NCI-H1105 (cell line): ENCODE measurements at places on chromosomes 3 and 15.
A peak's percentile ranks its signal among the peaks of the same experiment; 100 is the strongest.

GRCh38 chr3:62125380-62125779 is 248.0 kb downstream of the FEZF2 start:
- no peak for DNase-seq

DNA sequence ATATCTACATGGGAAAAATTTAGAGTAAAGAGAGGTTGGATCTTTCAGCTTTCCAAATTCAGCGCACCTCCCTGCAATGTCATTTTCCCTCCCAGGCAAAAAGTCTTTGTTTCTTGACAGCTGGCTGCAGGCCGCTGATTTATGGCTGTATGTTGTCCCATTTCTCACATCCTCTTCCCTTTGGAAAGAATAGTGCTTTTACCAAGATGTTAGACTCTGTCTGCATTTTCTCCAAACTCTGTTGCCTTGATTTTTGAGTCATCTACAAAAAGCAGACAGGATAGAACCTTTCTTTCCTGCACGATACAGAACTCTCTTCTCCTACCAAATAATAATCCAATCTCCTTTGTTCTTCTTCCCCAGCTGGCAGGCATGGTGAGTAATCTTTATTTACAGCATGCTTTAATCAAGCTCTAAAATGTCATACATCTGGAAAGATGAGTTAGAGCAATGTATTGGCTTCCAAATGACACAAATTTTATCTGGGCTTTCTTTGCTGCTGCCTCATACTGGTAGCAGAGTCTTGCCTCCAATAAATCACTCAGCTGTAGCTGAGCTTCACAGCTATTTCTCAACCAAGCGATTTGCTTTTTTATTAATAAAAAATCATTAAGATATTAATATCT is 101.9 kb downstream of the PIK3R4 start:
- DNase-seq, result no peak

- DNase-seq, result no peak
These were observed 72.1 kb downstream of the SFMBT1 start for GRCh38 chr3:52973806-52974205.

- no peak for DNase-seq
These were observed 11.6 kb downstream of the LPP start for GRCh38 chr3:188165596-188165995.

GRCh38 chr3:99509224-99509623 is 129.2 kb upstream of the COL8A1 start:
- DNase-seq, result no peak

DNA sequence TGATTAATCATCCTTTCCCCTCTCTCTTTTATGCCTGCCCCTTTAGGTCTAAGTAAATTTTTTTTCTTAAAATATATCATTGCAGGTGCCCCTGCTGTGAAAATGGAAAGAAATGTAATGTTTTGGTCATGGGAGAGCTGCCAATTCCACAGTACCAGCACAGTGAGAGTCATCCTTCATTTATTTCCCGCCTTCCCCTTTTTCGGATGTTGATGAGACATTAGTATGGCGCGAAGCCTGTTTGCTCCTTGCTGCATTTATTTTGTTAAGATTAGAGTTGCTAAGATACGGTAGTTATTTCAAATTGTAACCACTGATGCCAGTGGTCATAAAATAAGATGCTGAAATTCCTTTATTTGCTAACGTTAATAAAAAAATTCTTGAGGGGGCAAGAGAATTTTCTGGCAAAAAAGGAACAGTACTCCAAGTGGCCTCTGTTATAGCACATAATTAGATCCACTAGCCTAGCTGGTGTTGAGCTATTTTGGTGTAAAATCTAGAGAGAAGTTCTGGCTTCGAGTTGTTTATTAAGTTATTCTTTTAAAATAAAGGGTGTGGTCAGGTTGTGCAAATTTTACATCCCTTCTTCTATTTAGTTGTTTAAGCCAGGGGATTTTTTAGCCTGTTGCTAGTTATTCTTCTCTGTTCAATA is 62.8 kb downstream of the MDFIC2 start:
- no peak for DNase-seq

DNA sequence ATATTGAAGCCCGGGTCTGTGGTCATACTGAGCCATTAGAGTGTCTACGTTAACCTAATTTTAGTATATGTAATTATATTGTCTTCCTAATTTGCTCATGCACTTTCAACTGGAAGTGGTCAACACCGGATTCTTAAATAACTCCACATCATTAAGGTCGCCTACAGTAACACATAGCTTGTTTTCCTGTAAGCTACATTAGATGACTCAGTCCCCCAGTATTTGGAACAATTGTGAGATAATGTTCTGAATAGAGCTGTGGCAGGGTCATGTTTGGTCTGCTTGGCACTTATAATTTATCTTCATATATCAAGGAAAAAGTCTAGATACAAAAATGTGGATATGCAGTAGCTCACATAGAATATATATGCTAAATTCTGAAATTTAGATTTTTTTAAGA is 486.2 kb downstream of the IGSF11 start:
- no peak for DNase-seq

GRCh38 chr3:120673116-120673515 is 8.9 kb downstream of the HGD start:
- no peak for DNase-seq

DNA sequence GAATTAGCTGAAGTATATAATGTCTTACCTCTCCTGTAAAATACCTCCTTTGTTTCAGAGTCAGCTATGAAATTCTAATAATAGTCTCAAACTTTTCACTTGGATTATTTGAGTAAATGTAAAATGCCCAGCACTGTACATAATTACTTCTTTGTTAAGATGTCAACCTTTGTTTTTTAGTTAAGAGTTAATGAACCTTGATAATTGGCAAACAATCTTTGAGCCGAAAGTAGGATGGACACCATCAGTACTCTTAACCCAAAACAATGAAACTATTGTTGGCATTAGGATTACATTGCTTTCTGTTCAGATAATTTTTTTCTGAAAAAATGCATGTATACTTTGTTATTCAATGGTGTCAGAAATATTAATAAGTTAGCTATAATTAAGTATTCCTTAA is 3.0 kb upstream of the NECTIN3 start:
- no peak for DNase-seq

GRCh38 chr3:52246728-52247408 is 1.3 kb downstream of the PPM1M start:
- DNase-seq, result no peak

DNA sequence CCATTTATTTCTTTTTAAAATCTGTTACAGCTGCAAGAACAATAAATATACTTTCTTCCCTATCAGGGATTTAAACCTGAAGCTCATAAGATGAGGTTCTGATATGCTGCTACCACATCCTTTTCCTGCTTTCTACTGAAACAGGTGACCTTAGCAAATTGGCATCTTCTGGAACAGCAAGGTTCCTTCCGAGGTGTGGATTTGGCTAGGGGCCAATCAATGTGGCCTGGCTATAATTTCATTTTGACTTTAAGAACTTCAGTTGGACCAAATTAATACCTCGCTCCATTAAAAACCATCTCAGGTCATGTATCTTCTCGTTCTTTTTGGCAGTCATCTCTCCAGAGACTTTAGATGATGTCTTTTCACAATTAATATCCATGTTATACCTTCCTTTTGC is 53.4 kb upstream of the C3orf80 start:
- no peak for DNase-seq

- no peak for DNase-seq
These were observed 13.7 kb downstream of the ACSBG1 start for GRCh38 chr15:78220713-78221112.

- no peak for DNase-seq
These were observed 129.1 kb downstream of the WNT7A start for GRCh38 chr3:13750731-13751130.

DNA sequence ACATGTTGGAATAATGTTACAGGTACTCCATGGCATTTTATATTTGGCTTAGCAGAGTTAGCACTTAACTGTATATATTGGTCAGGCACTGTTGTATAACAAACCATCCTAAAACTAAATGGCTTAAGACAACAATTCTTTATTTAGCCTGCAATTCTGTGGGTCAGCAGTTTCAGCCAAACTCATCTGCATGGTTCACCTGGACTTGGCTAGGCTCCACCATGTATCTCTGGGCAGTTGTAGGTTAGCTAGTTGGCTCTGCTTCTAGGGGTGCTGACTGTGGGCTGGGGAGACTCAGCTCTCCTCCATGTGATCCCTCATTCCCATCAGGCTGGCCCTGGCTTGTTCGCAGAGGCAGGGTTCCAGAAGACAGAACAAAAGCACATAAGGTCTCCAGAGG is 34.4 kb downstream of the RARB start:
- no peak for DNase-seq

- no peak for DNase-seq
These were observed 401.2 kb upstream of the CDIN1 start for GRCh38 chr15:36178303-36178633.

GRCh38 chr3:126911162-126912026 is 71.5 kb upstream of the PLXNA1 start:
- DNase-seq, result no peak

DNA sequence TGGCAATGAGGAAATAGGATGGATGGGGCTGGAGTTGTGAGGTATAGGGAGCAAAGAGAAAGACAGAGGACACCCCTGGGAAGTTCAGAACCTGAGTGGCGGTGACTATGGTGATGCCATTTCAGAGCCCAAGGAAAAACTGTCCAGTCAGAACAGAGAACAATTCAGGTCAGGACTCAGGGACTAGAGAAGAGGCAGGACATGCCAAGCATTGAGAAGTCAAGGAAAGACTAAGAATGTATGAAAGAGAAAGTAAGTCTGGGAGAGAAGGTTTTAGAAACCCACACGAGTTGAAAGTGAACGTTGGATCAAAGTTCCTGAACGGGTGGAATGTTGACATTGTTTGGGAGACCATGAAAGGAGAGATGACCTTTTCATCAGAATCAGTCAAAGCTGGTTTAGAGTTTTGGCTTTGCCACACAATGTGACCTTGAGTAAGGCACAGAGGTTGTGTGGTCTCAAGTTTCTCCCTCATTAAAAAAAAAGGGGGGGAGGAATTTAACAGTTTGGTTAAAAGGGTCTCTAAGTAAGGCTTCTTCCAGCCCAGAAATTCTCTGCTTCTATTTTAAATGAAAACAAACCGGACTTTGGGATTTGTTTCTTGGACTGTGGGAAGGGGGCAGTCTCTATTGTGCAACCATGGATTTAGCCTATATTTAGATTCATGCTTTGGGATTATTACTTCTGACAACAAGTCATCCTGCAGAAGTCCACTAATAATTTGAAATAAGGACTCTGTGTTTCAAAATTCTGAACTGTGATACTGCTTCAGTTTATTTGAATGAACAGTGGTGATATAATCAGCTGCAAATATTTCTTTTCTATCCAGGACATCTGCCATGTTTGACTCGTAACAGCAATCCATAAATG is 315.9 kb upstream of the TBL1XR1 start:
- DNase-seq, result no peak

DNA sequence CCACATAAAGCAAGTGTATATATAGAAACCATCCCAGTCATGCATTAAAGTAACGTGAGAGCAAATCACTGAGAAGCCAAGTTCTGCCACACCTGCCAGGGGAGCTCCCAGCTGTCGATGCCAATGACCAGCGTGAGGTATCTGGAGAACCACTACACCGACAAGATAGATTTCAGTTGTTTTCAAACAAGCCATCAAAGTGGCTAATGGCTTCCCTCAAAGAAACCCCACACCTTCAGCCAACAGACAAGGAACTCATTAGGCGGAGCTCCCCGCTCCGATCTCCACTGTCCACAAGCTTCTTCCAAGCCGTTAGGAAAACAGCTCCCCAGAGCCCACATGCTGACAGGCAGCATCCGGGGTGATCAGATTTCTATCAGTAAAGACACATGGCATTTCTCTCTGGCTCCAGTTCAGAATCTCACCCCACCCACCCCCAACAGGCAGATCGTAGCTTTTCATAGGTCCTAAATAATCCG is 54.2 kb upstream of the SPATA12 start:
- no peak for DNase-seq

DNA sequence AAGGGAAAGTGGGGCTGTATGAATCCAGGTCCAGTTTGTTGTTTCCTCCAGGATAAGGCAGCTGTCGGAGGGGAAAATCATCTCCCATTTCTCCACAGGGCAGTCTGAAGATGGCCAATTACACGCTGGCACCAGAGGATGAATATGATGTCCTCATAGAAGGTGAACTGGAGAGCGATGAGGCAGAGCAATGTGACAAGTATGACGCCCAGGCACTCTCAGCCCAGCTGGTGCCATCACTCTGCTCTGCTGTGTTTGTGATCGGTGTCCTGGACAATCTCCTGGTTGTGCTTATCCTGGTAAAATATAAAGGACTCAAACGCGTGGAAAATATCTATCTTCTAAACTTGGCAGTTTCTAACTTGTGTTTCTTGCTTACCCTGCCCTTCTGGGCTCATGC is 911 bp downstream of the CCRL2 start:
- DNase-seq, result no peak

GRCh38 chr3:52062505-52062904 is 6.1 kb upstream of the DUSP7 start:
- DNase-seq, result no peak

GRCh38 chr15:95760508-95760907 is 570.0 kb upstream of the NR2F2 start:
- no peak for DNase-seq

- no peak for DNase-seq
These were observed 59.0 kb downstream of the MAGI1 start for GRCh38 chr3:65979731-65980130.

DNA sequence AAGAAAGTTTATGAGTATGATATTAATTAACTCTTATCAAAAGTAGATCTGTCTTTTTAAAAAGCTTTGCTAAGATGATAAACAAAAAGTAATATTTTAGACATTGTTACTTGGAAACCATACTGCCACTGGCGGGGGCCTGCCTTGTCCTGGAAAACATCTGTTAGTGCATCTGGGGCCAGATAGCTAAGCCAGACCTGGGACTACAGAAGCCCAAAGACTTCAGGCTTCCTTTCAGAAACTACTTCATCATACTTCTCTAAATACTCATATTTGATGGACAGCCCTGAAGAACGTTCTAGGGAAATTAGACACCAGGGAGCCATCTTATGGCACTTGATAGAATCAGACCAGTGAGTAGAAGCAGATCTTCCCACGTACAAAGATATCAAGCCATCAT is 795.4 kb upstream of the SEMA6D start:
- no peak for DNase-seq

GRCh38 chr3:60779637-60780036 is 471.6 kb downstream of the FHIT start:
- no peak for DNase-seq

DNA sequence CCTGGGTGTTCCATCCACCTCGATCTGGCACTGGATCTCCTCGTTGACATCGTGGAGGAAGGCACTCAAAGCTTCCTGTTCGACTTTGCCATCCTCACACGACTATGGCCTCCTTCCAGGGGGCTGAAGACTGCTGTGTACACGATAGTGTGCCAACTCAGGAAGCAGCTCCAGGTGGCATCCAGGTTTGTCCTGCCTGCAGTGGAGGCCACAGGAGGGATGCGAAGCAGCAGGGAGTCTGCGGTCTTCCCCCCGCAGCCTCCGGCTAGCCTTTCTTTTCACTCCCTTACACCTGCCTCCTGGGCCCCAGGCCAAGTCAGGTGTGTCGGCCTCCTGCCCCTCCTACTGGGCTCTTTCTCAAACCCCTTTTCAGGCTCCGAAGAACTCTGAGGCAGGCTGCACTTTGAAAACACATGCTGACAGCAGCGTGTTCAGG is 32.2 kb downstream of the SYNM start:
- peak; percentile 95 for DNase-seq
